HFF-Myc (cell line): ENCODE measurements at places on chromosomes 4 and X.

- no peak for DNase-seq
Observed at GRCh38 chr4:56637791-56638190, 43.3 kb downstream of the HOPX start.

DNA sequence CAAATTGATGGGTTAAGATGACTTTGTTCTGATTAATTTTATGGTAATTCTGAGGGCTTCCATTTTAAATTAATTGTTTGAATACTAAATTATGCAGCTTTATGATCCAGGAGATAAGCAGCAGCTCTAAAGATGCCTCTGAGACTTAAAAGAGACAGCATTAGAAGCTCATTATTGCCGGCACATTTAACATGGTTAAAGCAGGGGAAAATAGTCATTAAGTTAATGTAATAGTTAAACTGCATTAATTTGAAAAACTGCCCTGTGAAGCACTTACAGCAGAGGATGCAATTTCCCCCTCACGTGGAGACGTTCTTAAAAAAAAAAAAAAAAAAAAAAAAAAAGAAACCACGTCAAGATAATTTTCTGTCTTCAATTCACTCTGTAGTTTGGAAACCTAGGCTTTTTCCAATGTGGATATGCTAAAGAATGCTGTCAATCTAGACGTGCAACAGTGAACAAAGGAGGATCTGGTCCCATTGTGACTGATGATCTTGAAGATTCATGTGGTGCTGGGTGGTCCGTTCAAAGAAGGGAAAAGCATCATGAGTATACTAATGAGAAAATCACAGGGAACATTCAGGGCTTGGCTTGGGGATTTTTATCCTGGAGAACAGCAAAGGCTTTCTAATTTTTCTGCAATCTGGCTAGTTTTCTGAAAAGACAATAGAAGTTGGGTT is 440.6 kb upstream of the HS3ST1 start:
- no peak for DNase-seq

DNA sequence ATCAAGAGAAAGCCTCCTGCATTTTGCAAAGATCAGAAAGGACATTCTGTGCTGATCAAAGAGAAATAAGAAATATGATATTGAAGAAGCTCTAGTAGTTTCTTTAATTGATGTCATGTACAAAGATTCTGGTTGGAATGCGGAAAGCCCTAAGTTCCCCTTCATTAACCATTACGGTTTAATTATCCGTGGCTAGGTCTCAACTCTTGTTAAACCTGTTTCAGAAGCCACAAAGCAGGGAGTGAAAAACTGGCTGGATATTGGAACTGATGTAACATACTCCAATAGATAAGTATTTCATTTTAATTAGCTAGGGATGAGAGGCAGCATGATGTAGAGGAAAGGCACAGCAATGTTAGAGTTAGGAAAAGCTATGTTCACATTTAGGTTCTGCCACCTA is 55.7 kb downstream of the SPANXN3 start:
- DNase-seq, result no peak

DNA sequence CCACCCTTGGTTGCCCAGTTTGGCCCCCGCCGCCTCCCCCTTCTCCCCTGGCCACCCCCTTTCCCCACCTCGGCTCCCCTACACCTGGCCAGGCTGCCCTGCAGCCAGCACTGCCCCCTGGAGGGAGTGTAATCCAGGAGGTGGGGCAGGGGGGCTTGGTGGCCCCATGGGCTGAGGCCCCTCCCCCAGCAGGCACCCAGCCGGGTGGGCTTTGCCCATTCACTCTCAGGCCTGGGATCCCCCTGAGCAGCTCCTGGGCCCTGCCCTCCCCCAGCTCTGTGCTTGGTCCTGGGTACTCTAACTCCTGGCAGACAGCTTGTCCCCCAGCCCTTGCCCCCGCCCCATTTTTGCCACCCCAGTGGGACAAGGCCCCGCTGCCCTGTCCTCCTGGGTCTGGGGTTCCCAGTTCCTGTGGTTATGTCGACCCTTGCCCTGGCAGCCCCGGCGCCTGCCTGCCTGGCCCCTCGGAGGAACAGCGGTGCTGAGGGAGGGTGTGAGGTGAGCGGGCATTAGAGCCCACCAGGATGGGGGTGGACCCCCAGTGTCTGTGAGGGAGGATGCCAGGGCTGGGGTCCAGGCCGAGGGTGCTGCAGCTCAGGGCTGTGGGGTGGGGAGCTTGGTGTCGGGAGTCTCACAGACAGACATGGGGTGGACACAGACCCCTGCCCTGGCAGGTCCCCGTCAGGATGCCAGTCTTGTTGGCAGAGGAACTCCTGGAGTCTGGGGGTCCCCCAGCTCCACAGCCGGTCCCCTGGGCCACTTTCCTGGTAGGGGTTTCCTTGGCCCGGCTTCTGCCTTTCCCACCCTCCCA is 10.2 kb downstream of the NAT8L start:
- no peak for DNase-seq

GRCh38 chrX:11447418-11447817 is 154.2 kb downstream of the AMELX start:
- DNase-seq, result no peak
